Ureter (tissue), 1 donor: ENCODE measurements at places on chromosomes 3 and 15. TPM values are rescaled to one million over a fixed set of nuclear protein-coding genes. Genes with fewer than 3 reads are reported as not detected.

RPN1 gene
- 180 TPM for total RNA-seq

GRCh38 chr3:145817870-145818483, 343.0 kb downstream of the PLOD2 start:
- DNase-seq, result no peak

DNA sequence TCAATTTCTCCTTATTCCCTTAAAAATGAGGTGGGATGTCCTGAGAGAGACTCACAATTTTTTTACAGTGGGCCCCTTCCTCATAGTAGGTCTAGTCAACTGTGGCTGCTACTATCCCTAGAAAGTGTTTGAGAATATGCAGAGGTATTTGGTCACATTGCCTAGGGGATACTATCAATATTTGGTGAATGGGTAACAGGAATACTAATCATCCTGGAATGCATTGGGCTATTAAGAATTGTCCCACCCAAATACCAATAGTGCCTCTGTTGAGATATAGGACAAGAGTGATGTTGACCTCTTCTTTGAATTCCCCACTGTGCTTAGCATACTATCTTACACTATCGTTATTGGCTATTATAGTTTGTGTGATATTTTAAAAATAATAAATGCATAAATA, 389.4 kb downstream of the DIPK2A start:
- DNase-seq, result no peak

DNA sequence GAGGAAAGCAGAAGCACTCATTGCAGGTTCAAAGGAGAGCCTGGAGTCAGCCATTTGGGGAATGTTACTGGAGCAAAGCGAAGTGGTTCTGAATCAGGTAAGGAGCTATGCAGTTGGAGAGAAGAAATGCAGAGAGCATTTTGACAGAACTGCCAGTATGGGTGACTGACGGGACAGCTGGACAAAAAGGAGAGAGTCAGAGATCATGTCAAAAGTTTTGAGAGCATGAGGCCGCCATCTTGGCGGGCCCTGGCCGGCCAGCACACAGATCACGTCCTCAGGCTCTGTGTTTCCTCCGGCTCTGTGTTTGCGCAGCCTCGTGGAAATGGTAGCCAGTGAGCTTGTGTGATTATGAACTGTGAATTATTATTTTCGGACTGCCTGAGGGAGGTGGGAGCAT, 29.8 kb upstream of the UBE3A start:
- no peak for DNase-seq

DNA sequence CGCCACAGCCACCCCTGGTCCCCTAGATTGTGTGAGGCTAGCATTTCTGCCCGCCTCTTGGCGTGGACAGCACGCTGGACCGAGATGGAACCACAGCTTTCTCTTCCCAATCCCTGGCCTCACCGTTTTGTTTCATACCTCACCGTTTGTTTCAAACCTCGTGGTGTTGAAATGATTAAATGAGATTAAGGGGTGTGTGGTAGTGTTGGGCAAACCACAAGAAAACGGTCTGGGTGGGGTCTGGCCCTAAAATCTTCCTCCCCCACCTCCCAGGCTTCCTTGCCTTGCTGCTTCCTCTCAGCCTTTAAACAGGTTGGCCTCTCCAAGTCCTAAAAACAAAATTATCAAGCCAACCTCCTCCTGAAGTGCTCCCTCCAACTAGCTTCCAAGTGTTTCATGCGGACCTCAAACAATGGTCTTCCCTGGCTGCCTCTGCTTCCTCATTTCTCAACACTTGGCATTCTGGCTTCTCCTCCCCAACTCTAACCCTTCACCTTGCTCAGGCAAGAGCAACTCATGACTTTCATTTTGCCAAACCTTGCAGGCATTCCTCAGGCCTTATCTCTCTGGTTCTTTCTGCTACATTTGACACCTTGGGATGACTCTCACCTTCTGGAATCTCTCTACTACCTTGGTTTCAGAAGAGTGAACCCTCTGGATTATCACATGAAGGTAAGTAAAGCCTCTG, 1.4 kb upstream of the ATP13A3 start:
- no peak for DNase-seq
